Neural cell (in vitro differentiated cells): ENCODE measurements at places on chromosomes 5 and 9. TPM values are rescaled to one million over a fixed set of nuclear protein-coding genes. Genes with fewer than 3 reads are reported as not detected.

Gene PDE6A
- not detected in 2 replicates for polyA plus RNA-seq

Gene LCN10
- polyA plus RNA-seq = not detected in 2 replicates

Gene ORM2
- not detected in 2 replicates for polyA plus RNA-seq

Gene ROPN1L
- polyA plus RNA-seq = 0.52 and 4.3 TPM in 2 replicates

Gene CBY3
- 0.90 TPM in 1 of 2 replicates, not detected in the other for polyA plus RNA-seq

Gene IFNA13
- polyA plus RNA-seq = not detected in 2 replicates

Gene DMGDH
- 0.70 and 0.93 TPM in 2 replicates for polyA plus RNA-seq

Gene PKN3
- 0.06 and 1.4 TPM in 2 replicates for polyA plus RNA-seq

Gene PHF24
- 1.8 and 2.4 TPM in 2 replicates for polyA plus RNA-seq

Gene EMB
- 9.1 and 10.8 TPM in 2 replicates for polyA plus RNA-seq

Gene HNRNPA0
- polyA plus RNA-seq = 73.7 and 80.3 TPM in 2 replicates

Gene C9orf152
- not detected in 2 replicates for polyA plus RNA-seq

Gene ENDOG
- polyA plus RNA-seq = 60.1 and 61.5 TPM in 2 replicates

Gene MTRR
- 34.1 and 36.1 TPM in 2 replicates for polyA plus RNA-seq

Gene HSPB3
- not detected in 2 replicates for polyA plus RNA-seq

Gene CORO2A
- polyA plus RNA-seq = 1.9 TPM in 2 replicates

Gene FAM114A2
- polyA plus RNA-seq = 20.2 and 24.8 TPM in 2 replicates

Gene ERGIC1
- polyA plus RNA-seq = 59.1 and 69.4 TPM in 2 replicates

Gene INSL4
- polyA plus RNA-seq = not detected in 2 replicates

Gene ECM2
- polyA plus RNA-seq = 0.30 TPM in 1 of 2 replicates, not detected in the other

Gene PCDHB7
- 0.99 and 2.1 TPM in 2 replicates for polyA plus RNA-seq

Gene SOHLH1
- polyA plus RNA-seq = not detected in 2 replicates

Gene ANKRD31
- 0.48 and 0.62 TPM in 2 replicates for polyA plus RNA-seq

Gene NEUROG1
- not detected in 2 replicates for polyA plus RNA-seq

Gene SLC4A9
- not detected in 2 replicates for polyA plus RNA-seq

Gene NAIP
- polyA plus RNA-seq = 28.1 and 31.1 TPM in 2 replicates
